ENCODE measurements at places on chromosomes 12 and 14.

- no peak for ATAC-seq
Observed at GRCh38 chr12:87112571-87113345, 856.6 kb upstream of the MGAT4C start.

DNA sequence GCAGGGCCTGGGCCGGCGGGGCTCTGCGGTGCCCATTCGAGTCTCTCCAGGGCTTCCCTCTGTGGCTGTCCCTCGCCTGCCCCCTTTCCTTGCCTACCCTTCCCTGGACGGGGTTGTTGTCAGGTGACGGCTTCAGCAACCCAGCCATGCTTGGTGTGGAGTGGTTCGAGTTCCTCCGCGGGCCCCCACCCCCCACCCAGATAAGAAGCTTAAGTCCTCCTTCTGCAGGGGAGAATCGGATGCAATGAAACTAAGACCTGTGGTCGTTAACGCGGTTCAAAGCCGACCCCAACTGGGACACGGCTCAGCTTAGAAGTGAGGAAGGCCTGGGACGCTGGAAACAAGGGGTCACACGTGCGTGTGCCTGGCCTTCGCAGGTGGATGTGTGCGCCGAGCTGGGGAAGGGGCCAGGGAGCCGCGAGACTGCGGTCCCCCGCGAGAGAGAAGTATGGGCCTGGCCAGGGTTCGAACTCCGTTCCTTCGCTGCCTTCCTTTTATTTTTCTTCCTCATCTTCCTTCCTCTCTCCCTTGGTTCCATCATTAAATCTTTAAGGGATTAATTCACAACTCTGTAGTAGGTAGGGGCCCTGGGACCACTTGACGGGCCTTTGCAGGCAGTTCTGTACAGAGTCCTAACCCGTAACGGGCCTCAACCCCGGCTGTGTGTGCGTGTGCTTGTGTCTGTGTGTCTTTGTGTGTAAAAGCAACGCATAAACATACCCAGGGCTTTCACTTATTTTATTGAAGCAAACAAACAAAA lies 3.5 kb downstream of the TTC6 start:
- ATAC-seq, result no peak

DNA sequence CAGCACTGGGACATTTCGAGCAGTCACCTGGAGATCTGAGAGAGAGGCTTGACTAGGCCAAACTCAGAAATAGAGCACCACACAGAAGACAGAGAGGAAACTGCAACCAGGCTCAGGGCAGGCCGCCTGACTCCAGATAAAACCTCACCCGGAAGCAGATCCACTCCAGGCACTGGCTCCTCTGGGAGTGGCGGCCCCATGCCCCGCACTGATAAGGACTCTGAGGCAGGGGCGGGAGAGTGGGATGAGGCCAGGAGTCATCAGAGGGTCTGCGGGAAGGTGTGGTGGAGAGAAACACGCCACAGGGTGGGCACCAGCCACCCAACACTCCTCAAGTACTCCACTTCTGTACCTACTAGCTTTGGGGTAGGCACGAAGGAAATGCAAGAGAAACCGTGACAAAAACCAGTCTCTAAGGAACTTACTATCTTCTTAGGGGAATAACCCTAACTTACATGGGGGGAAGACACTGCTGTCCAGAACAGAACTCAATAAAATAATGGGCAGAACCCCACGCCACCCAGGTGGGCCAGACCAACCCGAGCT lies 71.3 kb downstream of the CHGA start:
- no peak for ATAC-seq

- no peak for ATAC-seq
Observed at GRCh38 chr12:1920971-1921370, 2.5 kb upstream of the CACNA2D4 start.

DNA sequence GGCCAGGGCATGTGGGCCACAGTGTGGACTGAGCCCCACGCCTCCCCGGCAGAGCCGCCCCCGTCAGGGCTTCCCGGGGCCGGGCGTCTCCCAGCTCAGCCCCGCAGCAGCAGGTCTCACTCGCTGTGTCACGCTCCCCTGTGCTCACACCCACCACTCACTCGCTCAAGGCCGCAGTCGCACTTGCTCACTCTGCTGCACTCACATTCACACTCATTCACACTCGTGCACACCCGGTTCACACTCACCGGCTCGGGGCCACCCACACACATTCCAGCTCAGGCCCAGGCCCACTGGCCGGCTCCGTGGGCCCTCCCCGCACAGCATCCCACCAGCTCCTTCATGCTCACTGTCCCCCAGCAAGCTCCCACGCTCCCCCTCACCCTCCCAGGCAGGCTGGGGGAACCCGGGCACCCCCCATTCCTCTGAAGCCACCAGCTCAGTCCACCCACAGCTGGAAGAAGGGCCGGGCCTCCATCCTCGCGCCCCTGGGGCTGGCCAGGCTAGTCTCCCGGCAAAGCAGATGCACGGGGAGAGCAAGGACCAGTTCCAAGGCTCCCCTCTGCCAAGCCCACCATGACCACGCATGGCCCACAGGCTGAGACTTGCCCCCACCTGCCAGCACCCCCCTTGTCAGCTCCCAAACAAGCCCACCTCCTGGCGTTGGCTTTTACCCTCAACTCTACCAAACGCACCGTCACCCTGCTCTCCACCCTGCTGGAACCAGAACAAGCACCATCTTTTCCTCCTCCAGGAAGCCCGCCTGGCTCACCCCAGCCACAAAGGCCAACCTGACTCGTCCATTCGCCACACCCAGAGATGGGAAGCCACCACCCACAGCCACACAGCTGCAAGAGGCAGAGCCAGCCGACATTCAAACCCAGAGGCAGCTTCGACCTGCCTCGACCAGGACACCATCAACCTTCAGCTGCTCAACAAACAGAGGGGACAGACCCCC lies 28.0 kb downstream of the NCOR2 start:
- ATAC-seq, result no peak

- no peak for ATAC-seq
Observed at GRCh38 chr12:26630546-26631027, 202.4 kb downstream of the ITPR2 start.

DNA sequence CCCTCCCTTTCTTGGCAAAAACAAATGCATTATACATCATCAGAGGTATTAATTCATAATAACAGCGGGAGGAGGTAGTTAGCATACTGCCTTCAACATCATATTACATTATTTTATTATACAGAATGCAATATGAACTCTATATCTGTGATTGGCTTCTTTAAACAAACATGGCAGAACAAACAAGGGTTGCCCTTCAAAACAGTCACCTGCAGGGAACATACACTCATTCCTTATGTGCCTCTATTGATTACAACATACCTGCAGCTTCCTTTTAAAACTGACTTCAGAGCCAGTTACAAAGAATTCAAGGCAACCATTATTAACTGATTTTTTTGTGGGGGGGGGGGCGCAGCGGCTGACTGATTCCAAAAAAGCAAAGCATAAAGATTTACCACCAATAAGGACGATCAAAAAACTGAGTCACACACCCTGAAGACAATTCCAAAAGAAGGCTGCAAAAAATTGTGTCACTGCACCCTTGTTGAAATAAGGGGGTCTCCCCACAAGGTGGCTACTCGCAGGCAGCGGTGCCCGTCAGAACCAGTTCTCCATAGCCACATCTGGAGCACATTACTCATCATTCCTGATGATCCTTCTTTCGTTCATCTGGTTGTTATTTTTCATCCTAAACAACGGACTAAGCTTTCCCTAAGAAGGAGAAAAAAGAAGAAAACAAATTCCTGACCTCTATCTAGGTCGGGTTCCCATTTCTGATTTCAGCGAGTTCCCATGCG lies 51.8 kb downstream of the SMUG1 start:
- ATAC-seq, result no peak

- ATAC-seq, result peak; percentile 49
Observed at GRCh38 chr12:11701433-11701832, 52.0 kb downstream of the ETV6 start.

- no peak for ATAC-seq
Observed at GRCh38 chr14:74142523-74142922, 57.8 kb downstream of the LIN52 start.

GRCh38 chr14:103856105-103856504 lies 8.7 kb upstream of the PPP1R13B start:
- no peak for ATAC-seq

DNA sequence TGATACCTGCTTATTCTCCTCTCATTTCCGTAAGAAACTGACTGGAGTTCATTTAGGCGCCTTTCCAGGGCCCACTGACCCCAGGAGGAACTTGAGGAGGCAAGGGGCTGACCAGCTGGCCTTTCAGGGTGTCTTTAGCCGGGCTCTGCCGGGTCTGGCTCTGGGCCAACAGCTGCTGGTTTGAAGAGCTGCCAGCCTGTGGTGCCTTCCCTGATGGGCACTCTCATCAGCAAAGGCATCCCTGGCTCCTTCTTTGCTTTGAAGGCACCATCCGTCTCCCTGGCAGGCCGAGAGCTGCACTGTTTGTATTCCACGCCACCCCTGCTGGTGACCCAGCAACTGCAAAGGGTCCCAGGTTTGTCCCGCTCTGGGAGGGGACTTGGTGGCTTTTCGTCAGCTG lies 42.0 kb downstream of the IQSEC3 start:
- ATAC-seq, result no peak

DNA sequence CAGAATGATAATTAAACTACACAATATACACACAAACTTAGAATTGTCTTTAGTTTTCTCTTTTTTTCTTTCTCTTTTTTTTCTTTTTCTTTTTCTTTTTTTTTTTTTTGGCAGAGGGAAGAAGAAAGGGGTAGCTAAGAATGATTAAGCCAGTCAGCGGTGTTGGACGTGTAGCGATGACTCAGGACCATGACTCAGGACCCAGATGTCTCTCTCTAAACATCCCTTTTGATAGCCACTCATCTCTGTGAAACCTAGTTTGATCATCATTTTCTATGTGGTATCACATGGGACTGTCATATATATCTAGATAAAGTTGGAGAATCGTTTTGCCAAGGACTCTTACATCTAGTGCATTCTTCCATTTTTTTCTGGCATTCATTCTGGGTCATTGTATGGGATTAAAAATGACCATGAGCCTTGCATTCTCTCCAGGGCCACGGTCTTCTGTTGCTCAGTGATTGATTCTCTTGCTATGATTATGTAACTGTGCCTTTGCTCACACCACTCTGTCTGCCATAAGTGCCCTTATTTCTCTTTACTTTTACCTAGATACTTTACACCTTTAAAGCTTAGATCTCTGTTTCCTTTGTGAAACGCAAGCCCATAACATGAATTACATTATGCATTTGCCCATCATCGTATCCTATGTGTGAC lies 26.6 kb upstream of the NRXN3 start:
- no peak for ATAC-seq

DNA sequence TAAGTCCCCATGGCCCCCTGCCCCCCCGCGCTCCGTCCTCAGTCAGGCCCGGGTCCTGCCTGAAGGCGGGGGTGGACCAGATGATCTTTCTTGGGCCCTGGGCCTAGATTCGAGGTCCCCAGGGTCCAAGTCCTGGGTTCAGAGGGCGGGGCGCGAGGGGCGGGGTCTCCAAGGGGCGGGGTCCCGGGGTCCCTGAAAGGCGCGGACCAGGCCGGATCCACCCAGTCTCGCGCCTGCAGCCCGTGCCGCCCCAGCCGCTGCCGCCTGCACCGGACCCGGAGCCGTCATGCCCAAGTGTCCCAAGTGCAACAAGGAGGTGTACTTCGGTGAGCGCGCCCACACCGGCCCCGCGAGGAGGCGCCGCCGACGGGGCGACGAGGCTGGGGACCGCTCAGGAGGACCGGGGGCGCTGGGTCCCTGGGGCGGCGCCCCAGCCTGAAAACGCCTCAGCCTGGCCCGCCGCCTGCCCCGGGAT lies 325 bp downstream of the CRIP1 start:
- no peak for ATAC-seq

GRCh38 chr12:121533394-121534090 lies 47.3 kb downstream of the KDM2B start:
- no peak for ATAC-seq

DNA sequence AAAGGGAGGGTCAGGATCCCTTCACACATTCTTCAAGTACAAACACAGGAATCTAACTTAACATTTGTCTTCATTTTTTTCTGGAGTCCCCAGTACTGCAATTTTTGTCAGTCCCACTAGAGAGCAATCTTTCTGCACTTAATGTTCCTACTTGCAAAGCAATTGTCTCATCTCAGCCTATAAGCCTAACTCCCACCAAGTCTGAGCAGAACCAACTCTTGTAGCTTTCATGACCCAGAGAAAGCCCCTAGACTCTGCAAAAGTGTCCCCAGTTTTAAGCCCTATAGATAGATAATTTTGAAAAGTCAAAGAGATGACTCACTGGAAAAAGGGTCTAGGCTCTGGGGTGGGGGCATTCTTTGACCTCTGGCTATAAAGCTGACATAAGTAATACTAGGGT lies 1.8 kb upstream of the ZBTB39 start:
- no peak for ATAC-seq

- ATAC-seq, result no peak
Observed at GRCh38 chr12:120618954-120619615, 21.3 kb upstream of the CABP1 start.

- no peak for ATAC-seq
Observed at GRCh38 chr12:91129662-91130362, 18.5 kb upstream of the LUM start.

DNA sequence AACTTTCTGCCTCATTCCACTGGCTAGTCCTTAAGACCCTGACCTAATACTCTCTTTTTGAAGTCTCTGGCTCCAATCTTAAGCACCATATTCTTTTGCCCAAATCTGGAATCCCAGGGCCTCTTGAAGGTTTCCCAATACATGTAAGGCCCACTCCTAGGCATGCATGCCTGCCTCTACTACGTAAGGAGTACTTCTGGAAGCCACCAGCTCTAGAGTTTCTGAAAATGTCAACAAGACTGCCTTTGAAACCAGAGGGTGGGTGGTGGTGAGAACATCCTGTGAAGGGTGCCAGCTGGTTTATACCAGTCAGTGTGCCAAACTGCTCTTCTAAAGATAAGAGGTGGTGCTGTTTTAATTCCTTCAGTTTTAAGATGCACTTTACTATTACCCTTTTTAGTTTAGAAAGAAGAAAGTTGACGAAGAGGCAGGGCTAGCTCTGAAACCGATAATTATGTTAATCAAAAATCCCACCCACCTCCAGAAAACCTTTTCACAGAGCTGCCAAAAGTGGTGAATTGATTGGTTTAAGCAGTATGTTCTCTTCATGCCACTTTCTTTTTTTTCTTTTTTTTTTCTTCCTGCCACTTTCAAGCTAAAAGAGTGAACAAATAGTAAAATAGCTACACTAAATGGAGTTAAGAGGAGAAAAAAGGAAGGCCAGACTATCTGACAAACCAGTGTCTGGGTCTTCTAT lies 8.7 kb upstream of the WDR89 start:
- no peak for ATAC-seq

- ATAC-seq, result no peak
Observed at GRCh38 chr14:98826618-98827017, 445.4 kb downstream of the BCL11B start.

GRCh38 chr12:67034110-67034879 lies 234.9 kb upstream of the CAND1 start:
- peak; percentile 57 for ATAC-seq

DNA sequence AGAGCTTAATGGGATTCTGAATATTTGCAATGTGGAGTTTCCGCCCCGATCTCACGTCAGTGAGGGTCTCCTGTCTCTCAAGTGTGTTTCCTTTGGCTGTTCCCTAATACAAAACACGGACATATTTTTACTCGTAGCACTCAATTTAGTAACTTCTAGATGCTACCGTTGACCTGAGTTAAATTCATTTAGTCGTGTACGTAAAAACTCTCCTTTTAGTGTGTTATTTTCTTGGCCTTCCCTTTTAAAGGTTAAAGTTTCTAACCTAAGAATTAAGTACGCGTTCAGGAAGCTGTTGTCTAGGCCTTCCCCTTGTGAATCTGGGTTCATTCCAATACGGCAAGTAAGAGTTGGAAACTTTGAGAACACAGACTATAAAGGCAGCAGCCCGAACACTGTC lies 64.4 kb downstream of the DDX51 start:
- no peak for ATAC-seq
